ENCODE measurements at places on chromosomes 11 and 22.

DNA sequence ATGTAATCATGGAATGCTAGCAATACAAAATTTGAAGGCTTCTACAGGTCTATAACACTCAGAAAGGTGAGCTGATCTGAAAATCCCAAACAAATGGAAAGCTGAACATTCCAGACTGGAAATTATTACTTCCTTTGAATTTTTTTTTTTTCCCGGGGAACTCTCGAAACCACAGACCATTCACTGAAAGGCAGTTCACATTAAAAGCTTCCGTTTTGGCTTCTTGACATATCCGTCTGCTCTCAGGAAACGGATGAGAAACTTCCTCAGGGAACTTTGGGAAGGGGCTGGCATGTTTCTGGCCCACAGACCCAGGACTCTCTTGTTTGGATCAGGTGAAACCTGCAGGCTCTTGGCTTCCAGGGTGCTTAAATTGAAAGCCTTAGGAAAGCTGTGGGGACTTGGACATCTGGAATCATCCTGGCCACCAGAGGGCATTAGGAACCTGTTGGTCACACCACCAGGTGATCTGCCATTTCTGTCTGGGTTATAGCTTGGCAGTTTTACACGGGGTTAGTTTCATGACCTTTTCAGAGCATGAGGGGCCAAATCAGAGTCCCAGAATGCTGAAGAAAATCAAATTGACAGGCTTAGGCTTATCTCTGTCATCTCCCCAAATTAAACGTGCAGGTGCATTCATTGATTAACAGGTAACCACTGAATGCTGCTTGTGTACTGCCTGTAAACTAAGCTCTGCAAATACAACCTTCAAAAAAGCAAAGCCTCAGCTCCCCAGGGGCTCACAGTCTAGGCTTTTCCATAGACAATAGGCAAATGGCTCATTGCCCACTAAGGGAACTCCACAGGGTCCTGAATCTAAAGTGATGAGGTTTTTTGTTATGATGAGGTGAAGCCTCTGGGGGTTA is 22.7 kb upstream of the GRAMD1B start:
- DNase-seq = no peak

- DNase-seq = no peak
These were observed 4.0 kb downstream of the BANF1 start for GRCh38 chr11:66006134-66006890.

DNA sequence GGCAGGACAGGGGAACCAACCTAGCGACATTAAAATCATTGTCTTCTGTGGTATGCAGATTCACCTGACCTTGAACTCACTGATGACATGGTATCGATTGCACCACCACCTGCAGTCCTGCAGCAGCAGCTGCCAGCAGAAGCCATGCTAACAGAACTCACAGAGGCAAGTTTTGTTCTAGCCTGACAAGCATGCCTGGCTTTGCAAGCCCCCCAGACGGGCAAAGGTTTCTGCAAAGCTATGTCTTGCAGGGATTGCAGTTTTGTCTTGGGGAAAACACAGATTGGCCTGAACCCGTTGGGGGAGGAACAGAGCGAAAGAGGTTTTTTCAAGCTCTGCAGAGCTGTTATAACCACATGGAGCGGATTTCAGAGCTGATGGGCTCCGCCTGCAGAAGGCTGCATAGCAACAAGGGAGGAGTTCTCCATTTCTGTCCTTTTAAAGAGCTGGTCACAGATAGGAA is 221.0 kb downstream of the HIPK3 start:
- DNase-seq = no peak

GRCh38 chr11:132245403-132246385 is 875.3 kb downstream of the NTM start:
- DNase-seq = no peak

- DNase-seq = no peak
These were observed 30.4 kb downstream of the TBC1D22A start for GRCh38 chr22:46792841-46793261.

GRCh38 chr11:587978-588380 is 11.7 kb downstream of the PHRF1 start:
- no peak for DNase-seq

GRCh38 chr11:59755701-59756557 is 753 bp downstream of the STX3 start:
- DNase-seq = peak; percentile 4

DNA sequence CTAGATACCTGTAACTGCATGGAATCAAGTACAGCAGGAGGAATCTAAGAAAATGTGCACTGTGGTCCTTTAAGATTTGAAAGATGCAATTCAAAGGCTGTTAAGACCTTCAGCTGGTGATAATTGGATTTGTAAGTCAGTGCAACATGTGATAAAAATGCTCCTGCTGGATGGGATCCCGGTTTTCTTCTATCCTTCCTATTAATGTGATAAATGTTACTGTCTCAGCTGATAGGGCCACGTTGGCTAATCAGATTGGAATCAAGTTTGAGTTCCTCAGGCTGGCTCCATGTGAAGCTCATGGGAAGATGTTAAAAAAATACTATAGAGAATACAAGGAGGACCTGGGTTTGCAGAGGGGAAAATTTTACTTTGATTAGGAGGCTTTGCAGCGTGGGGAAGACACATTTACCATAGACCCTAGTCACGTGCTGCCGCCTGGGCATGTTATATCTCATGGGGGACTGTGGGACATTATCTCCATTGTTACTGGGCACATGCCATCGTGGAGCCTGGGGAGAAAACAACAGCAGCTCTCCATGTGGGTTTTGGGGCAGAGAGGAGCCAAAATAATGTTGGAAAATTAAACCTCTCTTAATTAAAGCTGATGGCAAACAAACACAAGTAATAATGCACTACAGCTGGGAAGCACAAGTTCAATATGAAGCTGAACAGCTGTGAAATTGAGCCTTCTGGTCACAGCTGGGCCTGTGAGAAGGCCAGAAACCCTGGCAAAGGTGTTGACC is 652.5 kb downstream of the NTM start:
- DNase-seq = no peak

DNA sequence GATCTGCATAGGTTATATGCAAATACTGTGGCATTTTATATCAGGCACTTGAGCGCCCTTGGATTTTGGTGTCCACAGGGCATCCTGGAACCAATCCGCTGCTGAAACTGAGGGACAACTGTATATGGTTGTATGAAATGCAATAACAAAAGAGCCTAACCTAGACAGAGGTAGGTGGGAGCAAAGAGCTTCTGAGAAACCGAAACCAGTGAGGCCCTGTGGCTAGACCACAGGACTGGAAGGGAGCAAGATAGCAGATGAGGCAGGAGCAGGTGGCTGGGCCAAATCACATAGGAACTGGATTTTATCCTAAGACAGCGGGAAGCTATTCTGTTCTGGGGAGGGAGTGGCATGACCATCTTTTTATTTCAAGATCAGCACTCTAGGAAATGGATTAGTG is 30.1 kb downstream of the RCN1 start:
- no peak for DNase-seq

DNA sequence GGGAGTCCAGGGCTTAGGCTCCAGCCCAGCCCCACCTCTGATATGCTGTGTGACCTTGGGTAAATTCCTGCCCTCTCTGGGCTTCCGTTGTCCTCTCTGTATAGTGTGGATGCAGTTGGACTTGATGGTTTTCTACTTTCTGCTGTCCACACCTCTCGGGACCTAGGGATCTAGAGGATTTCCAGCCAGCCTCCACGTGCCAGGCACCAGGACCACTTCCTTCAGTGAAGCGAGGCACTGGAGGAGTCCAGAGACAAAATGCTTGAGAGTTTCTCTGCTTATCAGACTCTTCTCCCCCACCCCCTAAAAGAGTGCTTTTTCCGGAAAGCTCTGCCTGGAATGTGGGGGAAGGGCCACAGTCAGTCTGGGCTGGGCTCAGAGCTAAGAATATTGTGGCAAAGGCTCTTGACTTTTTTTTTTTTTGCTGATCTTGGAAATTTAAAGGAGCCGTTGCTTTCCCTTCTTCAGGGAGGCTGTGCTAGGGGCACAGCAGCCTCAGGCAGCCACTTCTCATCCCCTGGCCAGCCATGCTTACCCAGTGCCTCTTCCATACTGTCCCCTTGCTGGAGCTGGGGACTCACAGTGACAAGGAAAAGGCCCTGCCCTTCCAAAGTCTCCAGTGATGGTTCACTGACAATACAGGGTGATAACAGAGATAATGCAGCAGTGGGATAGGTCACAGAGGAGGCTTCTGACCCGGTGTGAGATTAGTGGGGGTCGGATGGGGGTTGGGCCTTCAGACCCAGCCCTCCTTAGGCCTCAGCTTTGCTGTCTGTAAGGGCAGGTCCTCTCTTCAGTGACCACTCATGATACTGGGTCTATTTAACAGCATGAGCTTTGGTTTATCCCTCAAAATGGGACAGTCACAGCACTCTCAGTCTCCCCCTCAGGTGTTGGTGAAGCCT is 2.9 kb upstream of the SERPINH1 start:
- DNase-seq = no peak

GRCh38 chr11:75394085-75394840 is 5.1 kb upstream of the RPS3 start:
- no peak for DNase-seq

DNA sequence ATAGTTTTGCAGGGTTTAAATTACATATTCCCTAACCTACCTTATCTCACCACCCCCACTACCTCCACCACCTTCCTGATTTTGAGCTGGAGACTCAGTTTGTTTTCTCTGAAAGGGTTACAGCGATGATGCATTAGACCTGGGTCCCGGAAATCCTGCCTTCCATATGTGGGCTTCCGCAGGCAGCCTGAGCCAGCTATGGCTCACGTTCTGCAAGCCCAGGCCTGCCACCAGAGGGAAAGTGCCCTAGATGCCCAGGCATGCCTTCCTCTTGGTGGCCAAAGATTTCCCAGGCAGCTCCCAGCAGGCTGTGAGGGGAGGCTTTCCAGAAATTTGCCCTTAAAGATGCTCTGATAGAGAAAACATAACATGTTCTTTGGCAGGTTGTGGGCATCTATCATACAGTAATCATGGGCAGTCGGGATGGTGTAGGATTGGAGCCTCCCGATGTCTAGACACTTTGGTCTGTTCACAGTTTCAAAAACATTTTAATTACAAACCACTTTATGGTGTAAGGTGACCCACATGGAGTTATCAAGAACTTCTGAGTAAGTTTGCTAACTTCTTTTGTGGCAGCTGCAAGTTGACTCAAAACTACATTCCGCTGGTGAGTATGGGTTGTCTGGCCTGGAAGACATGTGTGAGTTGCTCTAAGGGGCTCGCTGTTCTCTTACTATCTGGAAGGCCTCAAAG is 79.3 kb downstream of the MICAL2 start:
- no peak for DNase-seq

DNA sequence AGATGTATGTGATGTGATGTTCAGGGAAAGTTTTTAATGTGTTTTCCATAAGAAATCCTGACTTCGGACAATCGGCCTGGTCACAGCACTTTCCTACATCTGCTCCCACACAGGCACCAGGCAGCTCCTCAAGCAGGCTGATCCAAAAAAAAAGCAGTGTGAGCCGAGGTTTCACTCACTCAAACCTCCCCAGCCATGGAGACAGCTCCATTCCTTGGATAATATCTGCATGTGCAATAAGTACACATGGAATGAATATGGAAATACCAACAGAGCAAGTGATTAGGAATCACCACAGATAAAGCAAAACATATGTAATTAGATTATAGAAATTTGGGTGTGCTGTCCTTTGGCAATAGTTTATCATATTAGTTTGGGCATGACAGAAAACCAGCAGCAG is 88.8 kb upstream of the API5 start:
- no peak for DNase-seq

Measured in iPS DF 6.9 (cell line).